ENCODE measurements at places on chromosomes 2 and 18.

- DNase-seq: no peak
These were observed 708.4 kb downstream of the RNF144A start for GRCh38 chr2:7625392-7626138.

DNA sequence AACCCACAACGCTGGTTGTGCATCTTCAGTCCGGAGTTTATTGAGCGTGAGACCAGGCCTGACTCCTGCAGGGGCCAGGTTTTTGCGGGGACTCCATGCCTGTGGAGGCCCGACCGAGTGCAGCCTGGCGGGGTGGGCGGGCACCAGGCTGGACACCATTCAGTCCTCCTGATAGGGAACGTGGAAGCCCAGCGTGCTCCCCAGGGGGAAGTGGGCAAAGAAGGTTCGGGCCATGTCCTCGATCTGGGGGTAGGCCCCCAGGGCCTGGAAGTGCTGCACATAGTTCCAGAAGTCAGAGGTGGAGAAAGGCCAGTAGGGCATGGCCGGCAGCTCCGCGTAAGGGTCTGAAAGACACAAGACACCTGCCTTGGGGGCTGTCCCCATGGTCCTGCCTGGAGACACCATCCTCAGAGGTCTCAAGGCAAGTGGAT lies 1.4 kb downstream of the OTOS start:
- DNase-seq: no peak

DNA sequence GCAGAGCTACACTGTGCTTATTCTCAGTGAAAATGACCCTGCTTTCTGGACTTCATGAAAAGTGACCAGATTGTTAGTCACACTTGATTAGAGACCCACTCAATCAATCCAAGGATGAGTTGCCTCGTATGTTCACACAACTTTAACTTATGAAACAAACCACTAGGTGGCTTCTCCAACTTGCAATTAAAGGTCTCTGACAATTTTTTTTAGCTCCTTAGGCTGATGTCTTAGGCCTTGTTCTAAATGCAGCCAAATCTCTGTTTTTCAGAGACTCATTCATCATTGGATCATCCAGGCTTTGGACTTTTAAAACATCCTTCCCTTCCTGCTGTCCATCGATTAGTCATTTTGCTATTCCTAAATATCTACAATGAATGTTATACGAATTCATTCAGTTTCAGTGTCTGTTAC lies 63.4 kb downstream of the MREG start:
- DNase-seq: no peak

- no peak for DNase-seq
These were observed 70.1 kb downstream of the EDAR start for GRCh38 chr2:108918941-108919341.

- no peak for DNase-seq
These were observed 163.3 kb upstream of the SIX3 start for GRCh38 chr2:44778221-44778654.

DNA sequence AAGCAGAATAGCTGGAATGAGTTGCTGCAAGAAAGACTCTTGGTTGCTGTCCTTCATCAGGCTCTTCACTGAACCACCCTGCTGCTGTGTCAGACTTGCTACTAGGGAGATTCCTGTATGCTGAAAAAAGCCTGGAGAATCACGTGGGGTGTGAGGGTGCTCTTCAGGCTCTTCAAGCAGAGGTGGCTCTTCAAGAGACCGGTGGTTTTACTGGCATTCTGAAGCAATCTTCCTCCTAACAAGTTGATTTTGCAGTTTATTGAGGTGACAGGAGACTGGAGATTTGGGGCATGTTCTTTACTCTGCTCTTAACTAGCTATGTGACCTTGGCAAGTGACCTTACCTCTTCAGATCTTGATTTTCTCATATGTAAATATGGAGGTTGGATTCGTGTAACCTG lies 14.1 kb downstream of the TMEM178A start:
- DNase-seq: no peak

GRCh38 chr2:15047184-15047583 lies 414.7 kb downstream of the LRATD1 start:
- DNase-seq: no peak

All from activated CD4-positive, alpha-beta T cell treated with anti-CD3 and anti-CD28 coated beads for 24 hours (primary cell).